Aorta (tissue), 5 donors: ENCODE measurements at places on chromosomes 2 and 18. TPM values are rescaled to one million over a fixed set of nuclear protein-coding genes. Genes with fewer than 3 reads are reported as not detected.

- H3K27ac ChIP-seq, result no peak overlapping the region
- no peak overlapping the region for H3K4me3 ChIP-seq
- H3K36me3 ChIP-seq, result no peaks in the 10 kb centered on the region
Observed at GRCh38 chr2:150214626-150215025, 272.8 kb downstream of the RND3 start.

- no peaks in the 10 kb centered on the region for H3K4me1 ChIP-seq
- H3K36me3 ChIP-seq, result no peaks in the 10 kb centered on the region
- no peak overlapping the region for H3K27ac ChIP-seq
- no peak overlapping the region for H3K4me3 ChIP-seq
Observed at GRCh38 chr18:11290786-11291185, 141.4 kb upstream of the PIEZO2 start.

GRCh38 chr2:289362-290089, 1.6 kb upstream of the ALKAL2 start:
- no peaks in the 10 kb centered on the region for H3K36me3 ChIP-seq
- peak overlapping the region; percentile 12 for H3K27ac ChIP-seq
- no peaks in the 10 kb centered on the region for H3K27me3 ChIP-seq
- H3K4me1 ChIP-seq, result no peaks in the 10 kb centered on the region
- DNase-seq, result peak; percentile 79

GRCh38 chr2:134253117-134253704, 661 bp upstream of the MGAT5 start:
- no peak for DNase-seq
- no peak overlapping the region for H3K4me3 ChIP-seq

GRCh38 chr2:108591163-108591562, 56.9 kb downstream of the LIMS1 start:
- H3K27me3 ChIP-seq, result no peaks in the 10 kb centered on the region
- H3K4me1 ChIP-seq, result peaks cover 2% of the 10 kb centered on the region
- H3K27ac ChIP-seq, result no peak overlapping the region

- H3K36me3 ChIP-seq, result no peaks in the 10 kb centered on the region
- H3K27me3 ChIP-seq, result no peaks in the 10 kb centered on the region
- no peak for DNase-seq
- H3K27ac ChIP-seq, result peak overlapping the region; percentile 44
- H3K4me1 ChIP-seq, result peaks cover 5% of the 10 kb centered on the region
Observed at GRCh38 chr2:9164112-9164608, 42.5 kb upstream of the ASAP2 start.

DNA sequence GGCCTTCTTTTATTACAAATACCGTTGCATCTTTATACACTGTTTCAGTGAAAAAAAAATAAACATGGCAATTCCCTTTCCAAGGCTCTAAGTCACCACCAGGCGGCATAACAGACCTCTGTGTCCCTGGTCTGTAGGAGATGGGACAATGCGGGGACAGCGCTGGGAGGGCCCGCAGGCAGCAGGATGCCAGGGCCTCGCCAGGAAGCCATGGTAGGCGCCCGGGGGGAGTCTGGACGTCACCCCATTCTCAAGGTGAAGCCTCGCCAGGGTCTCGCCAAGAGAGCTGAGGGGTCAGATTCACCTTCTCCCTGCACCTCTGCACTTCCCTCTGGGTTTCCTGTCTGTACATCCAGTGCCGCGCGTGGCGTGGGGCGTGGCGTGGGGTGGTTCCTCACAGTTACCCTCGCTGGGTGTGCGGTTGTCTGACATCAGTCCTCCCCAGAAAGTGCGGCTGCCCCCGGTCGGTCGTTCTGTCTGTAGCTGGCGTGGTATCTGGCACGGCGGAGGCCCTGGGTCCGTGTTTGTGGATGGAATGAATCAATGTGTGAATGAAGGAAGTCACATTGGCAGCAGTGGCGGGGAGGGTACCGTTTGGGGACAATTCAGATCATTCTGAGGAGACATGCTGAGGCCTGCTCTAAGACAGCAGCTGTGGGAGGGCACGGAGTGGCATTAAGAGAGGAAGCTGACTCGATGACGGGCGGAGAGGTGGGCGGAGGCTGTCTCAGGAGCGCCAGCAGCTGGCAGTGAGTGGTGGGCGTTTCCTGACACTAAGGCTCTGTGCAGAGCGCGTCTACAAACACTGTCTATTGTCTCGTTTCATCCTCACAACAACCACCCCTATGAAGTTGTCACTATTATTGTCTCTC, 46.0 kb downstream of the LRRFIP1 start:
- H3K27me3 ChIP-seq, result no peaks in the 10 kb centered on the region
- no peak overlapping the region for H3K27ac ChIP-seq
- no peak overlapping the region for H3K4me3 ChIP-seq
- peaks cover 4% of the 10 kb centered on the region for H3K4me1 ChIP-seq
- peaks cover 3% of the 10 kb centered on the region for H3K36me3 ChIP-seq

DNA sequence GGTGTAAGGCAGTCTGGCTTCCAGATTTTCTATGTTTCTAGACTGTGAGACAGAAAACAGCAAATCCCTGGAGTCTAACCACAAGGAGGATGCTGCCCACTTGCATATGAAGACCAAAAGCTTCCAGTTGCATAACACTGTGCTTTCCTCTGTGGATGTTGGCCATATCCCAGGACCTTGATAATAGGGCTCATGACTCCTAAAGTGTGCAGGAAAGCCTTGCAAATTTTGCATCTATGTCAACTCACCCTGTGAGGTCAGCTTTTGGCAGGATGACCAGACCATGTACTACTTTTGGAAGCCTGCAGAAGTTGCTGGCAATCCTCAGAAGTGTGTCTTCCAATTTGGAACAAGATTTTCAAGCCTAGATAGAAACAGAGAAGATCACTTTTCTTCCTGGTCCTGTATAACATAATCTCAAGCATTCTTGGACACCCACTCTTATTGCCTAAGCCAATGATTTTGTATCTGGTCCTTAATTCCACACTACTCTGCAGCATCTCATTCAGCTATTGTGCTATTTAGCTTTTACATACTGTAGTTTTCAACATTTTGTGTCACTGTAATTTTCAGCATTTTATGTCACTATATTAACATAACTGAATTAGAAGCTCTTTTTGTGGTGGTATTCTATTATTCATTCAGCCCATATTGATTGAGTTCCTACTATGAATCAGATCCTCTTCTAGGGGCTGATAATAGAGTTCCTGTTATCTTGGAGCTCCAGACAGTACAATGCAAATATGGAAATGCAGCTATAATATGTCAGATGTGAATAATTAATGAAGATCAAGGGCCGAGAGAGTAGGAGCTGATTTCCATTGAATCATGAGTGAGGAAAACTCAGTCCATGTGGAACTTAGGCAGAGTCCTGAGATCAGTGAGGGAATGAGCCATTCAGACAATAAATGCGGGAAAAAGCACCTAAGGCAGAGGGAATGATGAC, 85.3 kb upstream of the RAB27B start:
- no peaks in the 10 kb centered on the region for H3K27me3 ChIP-seq
- no peak for DNase-seq
- H3K4me3 ChIP-seq, result no peak overlapping the region
- H3K4me1 ChIP-seq, result no peaks in the 10 kb centered on the region
- H3K36me3 ChIP-seq, result no peaks in the 10 kb centered on the region

The RBM44 gene
- total RNA-seq, result 2.5 TPM

DNA sequence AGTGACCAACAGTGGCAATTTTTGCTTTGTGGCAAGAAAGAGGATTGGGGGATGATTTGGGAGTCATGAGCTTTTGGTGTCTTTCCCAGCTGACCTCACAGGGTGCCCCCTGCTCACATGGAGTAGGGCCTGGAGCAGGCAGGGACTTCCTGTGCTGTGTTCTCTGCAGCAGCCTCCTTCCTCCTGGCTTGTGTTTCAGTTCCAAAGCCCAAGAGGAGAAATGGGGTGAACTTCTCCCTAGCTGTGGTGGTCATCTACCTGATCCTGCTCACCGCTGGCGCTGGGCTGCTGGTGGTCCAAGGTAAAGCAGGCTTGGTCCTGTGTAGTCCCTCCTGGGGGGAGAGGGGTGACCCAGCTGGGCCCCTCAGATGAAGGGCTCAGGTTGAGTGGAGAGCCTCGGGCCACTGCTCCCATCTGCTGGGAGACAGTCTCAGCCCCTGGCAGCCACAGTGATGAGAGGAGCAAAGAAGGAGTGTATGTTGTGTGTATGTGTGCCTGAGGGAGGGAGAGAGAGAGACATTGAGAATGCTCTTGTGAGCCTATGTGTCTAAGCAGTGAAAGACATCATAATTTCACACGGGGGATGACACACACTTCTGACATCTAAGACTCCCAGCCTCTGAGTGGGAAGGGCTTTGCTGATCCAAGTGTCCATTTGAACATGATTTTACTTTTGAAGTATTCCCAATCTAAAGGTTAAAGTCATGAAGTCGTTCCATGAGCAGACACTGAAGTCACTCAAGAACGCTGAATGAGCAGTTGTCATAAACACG, 27.2 kb downstream of the MARCO start:
- H3K4me1 ChIP-seq, result no peaks in the 10 kb centered on the region
- H3K36me3 ChIP-seq, result no peaks in the 10 kb centered on the region
- H3K27me3 ChIP-seq, result no peaks in the 10 kb centered on the region
- no peak for DNase-seq

- H3K4me1 ChIP-seq, result no peaks in the 10 kb centered on the region
- no peaks in the 10 kb centered on the region for H3K36me3 ChIP-seq
- no peak for DNase-seq
- no peak overlapping the region for H3K4me3 ChIP-seq
Observed at GRCh38 chr18:9760641-9761040, 52.5 kb downstream of the RAB31 start.

GRCh38 chr2:72895759-72896281, 8.6 kb downstream of the SPR start:
- H3K27ac ChIP-seq, result no peak overlapping the region
- H3K36me3 ChIP-seq, result no peaks in the 10 kb centered on the region
- H3K4me3 ChIP-seq, result no peak overlapping the region
- H3K4me1 ChIP-seq, result no peaks in the 10 kb centered on the region

DNA sequence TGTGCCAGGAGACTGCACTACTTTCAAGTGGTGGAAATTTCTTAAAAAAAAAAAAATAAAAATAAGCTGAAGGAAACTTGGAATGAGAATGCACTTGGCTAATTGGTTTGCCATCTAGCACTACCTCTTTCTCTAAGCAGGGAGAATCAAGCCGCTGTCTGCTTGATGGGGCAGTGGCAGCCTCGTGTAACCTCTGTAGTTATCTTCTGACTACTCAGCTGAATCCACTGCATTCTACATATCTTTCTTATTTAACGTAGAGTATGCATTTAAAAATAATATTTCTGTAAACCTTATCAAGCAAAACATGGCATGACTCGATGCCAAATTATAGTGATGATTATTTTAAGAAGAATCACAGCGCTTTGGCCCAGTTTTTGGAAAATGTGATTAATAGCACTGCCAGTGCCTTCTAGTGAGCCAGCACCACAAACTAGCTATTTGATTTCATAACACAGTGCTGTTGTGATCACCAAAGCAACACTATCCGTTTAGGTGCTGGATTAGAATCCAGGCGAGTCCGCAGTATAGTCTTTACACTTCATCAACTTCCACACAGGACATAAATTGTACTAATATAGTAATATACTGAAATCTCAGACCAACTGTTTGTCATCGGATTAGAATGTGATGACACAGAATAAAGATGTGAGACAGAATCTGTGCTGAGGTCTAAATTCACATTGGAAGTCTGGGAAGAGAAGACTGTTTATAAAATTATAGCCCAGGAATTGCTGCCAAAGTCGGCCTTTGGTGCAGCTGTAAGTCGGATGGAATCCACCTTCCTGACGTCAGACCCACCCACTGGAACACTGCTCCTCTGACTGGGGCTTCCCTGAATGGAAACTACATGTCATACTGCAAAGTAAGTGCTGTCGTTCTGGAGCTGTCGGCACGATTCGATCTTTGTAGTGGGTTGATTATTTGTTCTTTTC, 136.5 kb upstream of the ETAA1 start:
- H3K4me3 ChIP-seq, result peak overlapping the region; percentile 66
- H3K36me3 ChIP-seq, result no peaks in the 10 kb centered on the region
- no peaks in the 10 kb centered on the region for H3K27me3 ChIP-seq
- peaks cover 3% of the 10 kb centered on the region for H3K4me1 ChIP-seq

GRCh38 chr2:229586012-229586411, 128.3 kb downstream of the DNER start:
- DNase-seq, result no peak
- H3K36me3 ChIP-seq, result no peaks in the 10 kb centered on the region
- no peaks in the 10 kb centered on the region for H3K27me3 ChIP-seq
- H3K27ac ChIP-seq, result no peak overlapping the region
- no peak overlapping the region for H3K4me3 ChIP-seq

The GULP1 gene
- 74.8 TPM for total RNA-seq

- no peak for DNase-seq
- H3K4me3 ChIP-seq, result no peak overlapping the region
- no peak overlapping the region for H3K27ac ChIP-seq
- no peaks in the 10 kb centered on the region for H3K27me3 ChIP-seq
- no peaks in the 10 kb centered on the region for H3K36me3 ChIP-seq
Observed at GRCh38 chr2:236657801-236658200, 88.2 kb downstream of the ACKR3 start.

GRCh38 chr2:85851253-85852151, 37.3 kb downstream of the ST3GAL5 start:
- no peaks in the 10 kb centered on the region for H3K27me3 ChIP-seq
- no peak for DNase-seq
- no peak overlapping the region for H3K27ac ChIP-seq
- no peak overlapping the region for H3K4me3 ChIP-seq

DNA sequence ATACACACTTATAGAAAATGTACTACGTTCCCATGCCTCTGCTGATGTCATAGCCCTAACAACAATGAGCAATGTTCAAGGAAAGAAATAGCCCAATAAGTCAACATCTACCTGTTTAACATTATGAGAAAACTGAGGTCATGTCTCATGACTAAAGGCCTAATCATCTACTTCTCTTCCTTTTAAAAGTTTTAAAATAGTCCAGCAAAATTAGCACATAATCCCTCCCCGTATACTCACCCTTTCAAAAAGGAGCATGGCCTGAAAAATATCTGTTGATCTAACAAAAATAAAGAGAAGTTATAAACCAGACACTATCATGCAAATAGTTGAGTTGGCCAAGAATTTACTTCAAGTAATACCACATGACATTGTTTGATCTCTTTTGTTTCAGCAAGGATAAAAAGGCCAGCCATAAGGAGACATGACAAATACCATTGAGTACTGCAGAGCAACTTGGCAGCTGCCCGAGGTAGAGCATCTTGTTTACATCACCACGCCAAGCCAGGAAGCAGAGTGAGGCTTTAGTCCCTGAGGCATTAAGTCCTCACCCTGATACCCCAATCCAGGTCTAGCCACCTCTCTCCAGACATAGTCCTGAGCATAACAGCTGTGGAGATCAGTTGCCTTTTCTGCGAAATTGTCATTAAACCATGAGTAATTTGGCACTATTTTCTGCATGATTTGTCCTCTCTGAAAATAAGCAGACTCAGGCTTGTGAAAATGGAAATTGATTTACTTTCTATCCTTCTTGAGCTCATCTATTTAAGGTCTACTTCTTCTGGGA, 137.4 kb upstream of the ETAA1 start:
- no peak overlapping the region for H3K4me3 ChIP-seq
- DNase-seq, result peak; percentile 66
- no peaks in the 10 kb centered on the region for H3K4me1 ChIP-seq
- H3K36me3 ChIP-seq, result no peaks in the 10 kb centered on the region

DNA sequence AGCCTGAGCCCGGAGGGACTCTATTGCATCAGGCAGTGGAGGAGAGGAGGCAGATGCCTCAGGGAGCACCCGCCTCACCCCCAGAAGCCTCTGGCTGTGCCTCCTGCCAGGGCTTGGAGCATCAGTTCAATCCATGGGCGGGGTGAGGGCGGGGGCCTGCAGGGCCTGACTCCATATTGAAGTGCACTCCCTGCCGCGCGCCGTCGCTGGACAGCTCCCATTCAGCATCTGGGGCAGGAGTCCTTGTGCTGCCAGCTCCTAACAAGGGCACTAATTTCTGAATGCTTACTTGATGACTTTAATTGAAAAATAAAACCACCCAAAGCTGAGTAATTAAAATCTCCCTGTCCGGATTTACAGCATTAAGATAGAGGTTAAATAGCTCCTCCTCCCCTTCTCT, 23.8 kb downstream of the C1QL2 start:
- H3K27me3 ChIP-seq, result no peaks in the 10 kb centered on the region
- H3K36me3 ChIP-seq, result no peaks in the 10 kb centered on the region
- DNase-seq, result no peak
- H3K4me1 ChIP-seq, result no peaks in the 10 kb centered on the region
